NCI-H2081 (cell line): ENCODE measurements at places on chromosomes 1 and 21.
A peak's percentile ranks its signal among the peaks of the same experiment; 100 is the strongest.

DNA sequence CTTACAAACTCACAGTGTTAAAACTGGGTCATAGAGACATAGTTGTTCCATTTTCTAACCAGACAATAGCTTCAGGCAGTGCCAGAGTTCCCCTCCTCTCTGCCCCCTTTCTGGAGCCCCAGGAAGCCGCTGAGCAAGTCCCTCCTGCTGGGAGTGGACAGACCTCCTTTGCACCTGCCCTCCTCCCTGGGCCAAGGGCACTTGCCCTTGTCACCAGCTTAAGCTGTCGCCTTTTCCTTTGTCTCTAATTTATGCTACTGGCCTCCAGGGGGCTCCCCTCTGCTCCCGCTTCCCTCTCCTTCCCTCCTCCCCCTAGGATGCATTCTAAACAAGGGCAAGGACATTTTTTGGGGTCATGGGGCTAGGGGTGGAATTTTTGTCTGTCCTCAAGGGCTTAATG, 182.4 kb downstream of the MIS18A start:
- peak; percentile 25 for DNase-seq

- peak; percentile 63 for DNase-seq
Measured at GRCh38 chr1:209030454-209031167, 552.9 kb upstream of the CAMK1G start.

DNA sequence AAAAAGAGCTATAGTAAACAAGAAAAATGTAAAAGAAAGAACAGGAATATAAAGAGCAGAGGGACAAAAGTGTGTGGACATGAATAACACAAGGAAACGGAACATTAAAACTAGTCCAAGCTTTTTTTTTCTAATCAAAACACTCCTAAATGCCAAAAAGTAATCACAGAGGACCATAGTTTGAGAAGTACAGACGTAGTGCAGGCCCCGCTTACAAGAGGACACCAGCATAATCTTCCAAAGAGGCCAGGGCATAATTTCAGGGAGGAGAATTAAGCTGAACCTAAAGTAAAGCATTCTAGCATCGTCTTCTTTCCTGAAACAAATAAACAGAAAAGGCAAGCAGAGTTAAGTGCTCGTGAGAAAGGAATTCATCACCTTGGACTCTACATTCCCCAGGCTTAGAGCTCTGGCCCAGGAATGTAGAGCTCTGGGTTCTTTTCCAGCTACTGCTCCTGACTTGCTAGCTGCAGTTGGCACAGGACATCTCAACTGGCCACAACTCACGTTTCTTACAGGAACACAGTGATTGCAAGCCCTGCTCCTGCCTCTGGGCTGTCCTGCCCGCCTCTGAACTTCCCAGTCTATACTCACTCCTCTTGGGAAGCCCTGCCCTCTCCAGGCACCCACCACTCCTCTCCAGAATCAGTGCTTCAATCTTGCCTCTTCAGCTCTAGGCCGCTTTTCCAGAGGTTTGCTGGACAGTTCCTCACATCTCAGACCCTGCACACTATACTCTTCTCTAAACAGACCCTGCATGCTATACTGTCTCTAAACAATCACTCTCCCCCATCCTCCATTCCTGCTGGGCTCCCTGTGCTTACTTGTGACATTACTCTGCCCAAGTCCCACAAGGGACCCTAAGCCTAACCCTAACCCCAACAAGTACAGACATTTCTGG, 9.8 kb downstream of the RGS8 start:
- DNase-seq: no peak

DNA sequence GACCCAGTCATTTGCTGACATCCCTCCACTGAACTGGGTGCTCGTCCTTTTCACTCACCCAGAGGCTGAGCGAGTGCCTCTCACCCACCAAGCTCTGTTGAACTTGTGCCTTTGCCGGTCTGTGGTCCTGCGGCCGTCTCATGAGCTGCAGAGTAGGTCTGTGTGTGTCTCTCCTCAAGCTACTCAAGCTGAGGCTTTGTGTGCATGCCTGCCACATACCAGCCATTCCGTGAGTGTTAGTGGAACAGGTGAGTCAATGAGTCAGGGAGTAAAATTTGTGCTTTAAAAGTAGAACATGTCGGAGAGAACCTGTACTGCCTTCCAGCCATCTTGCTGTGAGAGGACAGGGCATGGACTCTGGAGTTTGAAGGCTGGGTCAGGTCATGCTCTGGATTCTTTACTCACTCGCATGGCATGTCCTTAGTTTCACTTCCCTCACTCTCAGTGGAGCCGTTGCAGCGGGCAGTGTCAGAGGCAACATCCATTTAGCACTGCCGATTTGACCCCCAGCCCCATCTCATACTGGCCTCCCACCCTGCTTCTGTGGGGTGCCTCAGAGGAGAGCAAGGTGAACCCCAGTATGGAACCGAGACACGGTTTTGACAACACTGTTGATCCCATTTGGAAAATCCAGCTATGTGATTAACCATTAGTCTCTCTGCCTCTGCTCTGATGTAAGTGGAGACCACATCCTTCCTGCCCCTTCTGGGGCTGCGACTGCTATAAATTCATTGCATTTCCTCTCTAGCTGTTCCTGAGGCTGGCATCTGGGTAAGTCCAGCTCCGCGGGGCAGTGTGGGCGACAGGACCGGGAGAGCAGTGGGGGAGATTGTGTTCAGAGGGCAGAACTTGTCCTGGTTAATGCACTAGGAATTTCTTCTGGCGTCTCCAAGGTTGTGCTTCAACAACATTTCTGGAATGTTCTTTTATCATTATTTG, at the start of gene NLRP3:
Gene NLRP3 (plus strand): TSS at position 751 of the 939 bp plus-strand sequence. CDS start 2,628 bp downstream, outside the sequence.
- no peak for DNase-seq

DNA sequence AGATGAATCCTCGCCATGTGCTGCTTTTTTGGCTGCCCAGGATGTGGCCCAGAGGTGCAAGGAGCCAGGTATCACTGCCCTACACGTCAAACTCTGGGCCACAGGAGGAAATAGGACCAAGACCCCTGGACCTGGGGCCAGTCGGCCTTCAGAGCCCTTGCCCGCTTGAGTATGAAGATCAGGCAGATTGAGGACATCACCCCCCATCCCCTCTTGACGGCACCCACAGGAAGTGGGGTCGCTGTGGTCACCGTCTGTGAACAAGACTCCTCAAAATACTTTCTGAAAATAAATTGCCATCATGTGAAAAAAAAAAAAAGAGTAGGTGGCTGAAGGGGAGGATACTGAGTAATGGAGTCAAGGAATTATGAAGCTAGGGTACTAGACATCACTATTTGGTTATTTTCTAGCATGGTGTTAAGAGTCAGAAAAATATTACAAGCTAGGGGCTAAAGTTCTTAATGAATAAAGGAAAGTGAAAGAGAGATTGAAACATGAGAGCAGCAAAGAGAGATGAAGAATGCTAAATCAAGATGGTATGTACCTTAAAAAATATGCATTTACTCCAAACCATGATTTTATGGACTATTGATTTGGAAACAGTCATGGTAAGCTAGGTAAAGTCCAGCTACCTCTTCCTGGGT, 84.9 kb downstream of the CLEC20A start:
- no peak for DNase-seq

- no peak for DNase-seq
Measured at GRCh38 chr1:82783044-82783443, 982.3 kb downstream of the ADGRL2 start.

DNA sequence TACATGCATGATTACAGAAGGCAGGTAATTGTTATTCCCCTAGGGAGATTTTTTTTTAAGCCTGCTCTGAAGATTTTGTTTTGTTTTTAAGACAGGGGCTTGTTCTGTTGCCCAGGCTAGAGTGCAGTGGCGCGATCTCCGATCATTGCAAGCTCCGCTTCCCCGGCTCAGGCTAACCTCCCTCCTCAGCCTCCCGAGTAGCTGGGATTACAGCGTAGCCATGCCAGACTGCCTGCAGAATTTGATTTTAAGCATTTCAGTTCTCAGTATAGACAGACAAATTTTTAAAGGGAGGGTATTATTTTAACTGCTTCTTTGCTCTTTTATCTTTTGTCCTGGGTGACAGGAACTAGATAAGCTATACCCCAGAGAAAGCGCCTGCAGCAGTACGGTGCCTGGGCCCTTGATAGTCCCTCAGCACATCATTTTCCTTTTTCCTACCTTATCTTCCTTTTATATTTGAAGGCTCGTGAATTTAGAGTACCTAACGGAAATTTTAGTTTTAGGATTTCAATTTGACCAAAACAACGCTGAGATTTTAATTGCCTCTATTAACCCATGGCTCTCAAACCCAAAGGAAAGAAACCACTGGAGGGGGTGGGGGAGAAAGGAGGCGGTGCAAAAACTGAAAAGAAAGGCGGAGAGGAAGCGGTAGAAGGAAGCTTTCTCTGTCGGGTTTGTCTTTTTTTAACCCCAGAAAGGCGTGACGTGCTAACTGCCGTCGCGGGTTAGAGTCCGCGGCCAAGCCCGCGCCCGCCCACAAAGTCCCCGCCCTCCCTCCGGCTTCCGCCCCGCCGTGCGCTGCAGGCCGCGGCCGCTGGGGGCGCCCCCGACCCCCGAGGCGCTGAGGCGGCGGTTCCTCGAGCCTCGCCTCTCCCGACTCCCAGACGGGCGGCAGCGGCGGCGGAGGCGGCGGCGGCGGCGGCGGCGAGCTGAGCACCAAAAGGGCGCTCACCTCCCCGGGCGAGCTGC, at the start of gene EEIG2:
Gene EEIG2 (plus strand): TSS at position 886 of the 972 bp plus-strand sequence. CDS start 329 bp downstream, outside the sequence.
- peak; percentile 77 for DNase-seq

- DNase-seq: no peak
Measured at GRCh38 chr1:231028682-231029081, 11.4 kb downstream of the FAM89A start.

- DNase-seq: no peak
Measured at GRCh38 chr1:160009081-160009480, 22.7 kb downstream of the PIGM start.

DNA sequence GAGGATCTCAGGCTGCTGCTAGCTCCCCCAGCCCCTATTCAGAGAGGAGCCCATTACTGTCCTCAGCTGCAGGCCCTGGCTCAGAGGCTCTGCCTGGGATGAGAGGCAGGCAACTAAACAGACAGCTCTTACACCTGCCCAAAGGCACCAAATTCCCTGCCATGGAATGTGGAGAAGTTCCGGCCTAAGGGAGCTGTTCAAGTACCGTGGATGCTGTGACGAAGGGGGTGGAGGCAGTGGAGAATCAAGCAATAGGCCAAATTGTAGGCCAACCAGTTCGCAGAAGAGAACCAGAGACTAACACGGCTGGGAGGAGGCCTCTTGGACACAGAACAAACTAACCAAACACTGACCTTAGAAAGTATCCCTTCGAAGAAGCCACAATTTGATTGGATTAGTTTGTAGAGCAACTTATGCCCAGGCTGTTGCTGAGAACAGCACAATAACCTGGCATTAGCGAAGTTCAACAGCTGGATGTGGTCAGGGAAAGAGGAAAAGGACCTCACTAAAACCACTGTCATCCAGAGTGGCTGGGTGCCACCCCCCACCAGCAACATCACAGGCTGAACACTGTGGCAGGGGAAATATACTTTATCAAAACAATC, 3.6 kb downstream of the C1orf174 start:
- no peak for DNase-seq

- no peak for DNase-seq
Measured at GRCh38 chr1:34265396-34265795, 88.7 kb downstream of the C1orf94 start.

DNA sequence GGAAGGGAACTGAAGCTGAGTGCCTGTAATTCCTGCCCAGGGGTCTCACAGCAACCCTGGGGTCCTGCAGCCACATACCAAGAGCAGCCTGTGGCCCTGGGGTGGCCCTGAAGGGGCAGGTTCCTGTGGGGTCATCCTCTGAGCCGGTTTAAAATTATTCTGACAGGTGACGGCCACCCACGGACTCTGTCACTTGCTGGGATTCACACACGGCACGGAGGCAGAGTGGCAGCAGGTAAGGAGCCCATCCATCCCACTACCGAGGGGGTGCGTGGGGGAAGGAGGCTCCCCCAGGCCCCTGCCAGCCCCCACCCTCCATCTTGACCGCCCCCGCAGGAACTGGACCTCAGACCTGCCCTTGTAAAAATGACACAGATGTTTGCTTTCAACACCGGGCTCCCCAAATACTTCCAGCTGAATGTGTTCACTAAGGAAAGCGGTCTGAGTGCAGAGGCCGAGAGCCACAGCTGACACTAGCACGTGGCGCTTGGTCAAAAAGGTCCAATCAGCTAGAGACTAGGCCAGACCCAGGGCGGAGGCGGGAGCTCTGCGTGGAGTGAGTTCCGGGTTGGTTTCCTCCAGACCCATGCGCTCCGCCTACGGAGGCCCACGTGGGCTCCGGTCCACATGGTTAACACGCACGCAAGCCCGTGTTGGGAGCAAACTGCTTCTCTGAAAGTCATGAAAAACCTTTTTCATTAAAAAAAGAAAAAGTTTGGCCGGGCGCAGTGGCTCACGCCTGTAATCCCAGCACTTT, 10.0 kb downstream of the YBEY start:
- DNase-seq: no peak

GRCh38 chr1:229017091-229017490, 253.8 kb upstream of the RAB4A start:
- no peak for DNase-seq

- no peak for DNase-seq
Measured at GRCh38 chr1:80436851-80437250, 1363.9 kb upstream of the ADGRL2 start.

DNA sequence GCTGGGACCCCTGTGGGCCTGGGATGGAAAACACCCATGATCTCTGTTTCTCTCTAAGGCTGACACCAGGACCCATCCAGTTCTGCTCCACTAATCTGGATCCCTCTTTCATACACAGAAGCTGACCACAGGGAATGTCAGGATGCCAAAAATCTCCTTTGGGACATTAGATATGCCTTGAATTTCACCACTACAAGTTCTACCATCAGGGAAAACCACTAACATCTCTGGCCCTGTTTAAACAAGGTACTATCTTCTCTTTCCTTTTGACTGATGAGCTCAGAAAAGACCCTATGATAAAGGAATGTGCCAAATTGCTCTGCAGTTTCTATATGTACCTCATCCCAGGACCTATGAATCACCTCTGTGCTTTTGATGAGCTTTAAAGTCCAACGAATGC, 10.2 kb upstream of the PLXNA2 start:
- no peak for DNase-seq

- DNase-seq: no peak
Measured at GRCh38 chr1:1001057-1001783, 1.3 kb upstream of the HES4 start.

DNA sequence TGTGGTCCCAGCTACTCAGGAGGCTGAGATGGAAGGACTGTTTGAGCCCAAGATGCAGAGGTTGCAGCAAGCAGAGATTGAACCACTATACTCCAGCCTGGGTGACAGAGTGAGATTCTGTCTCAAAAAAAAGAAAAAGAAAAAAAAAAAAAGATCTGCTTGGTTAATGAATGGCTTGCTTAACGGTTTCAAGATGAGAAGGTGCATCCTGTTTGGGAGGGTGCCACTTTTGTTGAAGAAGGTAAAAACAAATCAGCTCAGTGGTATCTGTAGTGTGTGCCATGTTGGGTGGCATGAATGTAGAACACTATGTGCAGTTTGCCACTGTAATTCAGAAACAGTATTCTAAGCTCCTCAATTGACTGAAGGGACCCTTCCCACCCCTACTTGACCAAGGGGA, 94.9 kb upstream of the ETV3 start:
- no peak for DNase-seq

DNA sequence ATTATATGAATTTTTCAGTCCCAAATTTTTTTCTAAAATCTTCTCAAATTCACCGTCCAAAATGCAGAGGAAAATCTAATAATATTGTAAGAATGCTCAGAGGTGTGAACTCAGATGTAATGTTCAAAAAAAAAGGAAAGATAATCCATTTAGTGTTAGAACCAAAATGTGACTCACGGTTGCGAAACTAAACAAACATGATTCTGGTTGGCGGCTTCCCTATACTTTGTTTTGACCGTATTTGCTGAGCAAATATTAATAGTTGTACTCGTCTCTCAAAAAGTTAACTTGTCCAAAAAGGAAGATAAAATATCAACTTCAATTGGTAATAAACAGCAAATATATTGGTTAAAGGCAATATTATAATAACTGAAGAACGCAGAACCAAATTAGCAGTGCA, 34.4 kb downstream of the ZSWIM5 start:
- no peak for DNase-seq

- DNase-seq: no peak
Measured at GRCh38 chr1:98323388-98323787, 338.1 kb upstream of the SNX7 start.
